ENCODE measurements at places on chromosomes 13 and 19.

- no peaks in the 10 kb centered on the region for H3K27me3 ChIP-seq
- H3K27ac ChIP-seq, result peak overlapping the region; percentile 45
- no peak for DNase-seq
- no peak overlapping the region for H3K4me3 ChIP-seq
- H3K4me1 ChIP-seq, result no peaks in the 10 kb centered on the region
Observed at GRCh38 chr13:110380359-110381028, 73.4 kb downstream of the COL4A2 start.

DNA sequence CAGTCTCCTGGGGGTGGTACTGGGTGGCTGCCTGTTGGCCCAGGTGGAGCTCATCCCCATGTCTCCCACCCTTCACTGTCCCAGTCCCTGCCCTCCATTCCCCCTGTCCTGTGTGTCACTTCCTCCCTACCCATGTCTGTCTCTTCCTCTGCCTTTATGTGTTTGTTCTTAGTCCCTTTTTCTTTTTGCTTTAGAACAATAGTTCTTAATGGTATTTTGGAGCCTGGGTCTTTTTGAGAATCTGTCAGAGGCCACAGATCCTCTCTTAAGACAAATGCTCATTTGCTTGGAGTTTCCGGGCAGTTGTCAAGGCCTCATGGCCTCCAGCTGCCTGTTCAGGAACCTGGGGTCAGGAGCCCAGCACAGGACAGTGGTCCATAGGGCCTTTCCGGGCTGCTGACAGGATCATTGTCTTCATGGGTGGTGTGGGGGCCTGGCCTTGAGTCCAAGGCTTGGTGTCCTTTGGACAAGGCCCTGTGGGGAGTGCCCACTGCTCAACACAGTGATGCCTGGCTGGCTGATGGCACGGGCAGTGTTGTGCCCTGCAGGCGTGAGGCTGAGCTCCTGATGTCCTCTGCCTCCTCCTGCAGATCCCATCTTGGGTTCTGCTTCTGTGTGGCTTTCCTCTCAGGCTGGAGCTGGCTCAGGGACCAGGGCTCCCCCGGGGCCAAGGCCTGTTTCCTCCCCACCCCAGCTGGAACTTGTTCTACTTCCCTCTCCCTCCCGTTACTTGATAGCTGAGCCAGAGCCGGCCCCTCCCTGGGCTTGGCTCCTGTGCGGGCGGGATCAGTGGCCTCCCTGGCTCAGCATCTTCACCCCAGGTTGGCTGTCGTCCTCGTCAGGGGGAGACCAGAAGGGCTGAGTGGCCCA is 3.5 kb downstream of the EGLN2 start:
- no peaks in the 10 kb centered on the region for H3K27me3 ChIP-seq
- H3K36me3 ChIP-seq, result peaks cover 4% of the 10 kb centered on the region
- no peak overlapping the region for H3K27ac ChIP-seq
- no peaks in the 10 kb centered on the region for H3K4me1 ChIP-seq

DNA sequence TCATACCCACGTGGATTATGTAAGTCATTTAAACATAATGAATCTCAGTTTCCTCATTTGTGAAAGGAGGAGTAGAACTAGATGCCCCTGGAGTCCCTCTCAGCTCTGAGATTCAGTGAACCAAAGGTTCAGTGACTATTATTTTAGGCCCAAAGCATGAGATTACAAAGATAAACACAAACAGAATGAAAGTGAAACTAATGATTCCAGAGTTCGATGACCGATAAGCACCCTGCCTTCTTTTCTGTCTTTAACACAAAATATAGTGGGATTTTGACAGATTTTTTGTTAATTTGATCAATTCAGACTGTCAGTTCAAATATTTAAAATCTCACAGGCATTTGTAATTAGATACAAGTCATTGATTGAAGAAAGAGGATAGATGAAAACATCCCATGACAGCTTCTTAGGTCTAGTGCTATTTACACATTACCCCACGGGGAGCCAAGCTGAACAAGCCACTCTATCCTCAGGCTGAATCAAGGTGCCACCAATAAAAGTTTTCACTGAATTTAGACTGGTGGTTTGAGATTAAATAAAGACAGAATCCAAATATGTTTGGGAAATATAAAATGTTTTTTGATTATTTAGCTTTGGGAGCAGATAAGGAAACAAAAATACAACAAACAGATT is 64.6 kb upstream of the RAP2A start:
- H3K4me1 ChIP-seq, result no peaks in the 10 kb centered on the region
- no peaks in the 10 kb centered on the region for H3K27me3 ChIP-seq
- peaks cover 6% of the 10 kb centered on the region for H3K36me3 ChIP-seq
- no peak for DNase-seq

- no peak overlapping the region for H3K27ac ChIP-seq
- no peaks in the 10 kb centered on the region for H3K4me1 ChIP-seq
- no peaks in the 10 kb centered on the region for H3K36me3 ChIP-seq
- peak overlapping the region; percentile 77 for H3K4me3 ChIP-seq
Observed at GRCh38 chr13:25286308-25286968, 850 bp downstream of the MTMR6 start.

DNA sequence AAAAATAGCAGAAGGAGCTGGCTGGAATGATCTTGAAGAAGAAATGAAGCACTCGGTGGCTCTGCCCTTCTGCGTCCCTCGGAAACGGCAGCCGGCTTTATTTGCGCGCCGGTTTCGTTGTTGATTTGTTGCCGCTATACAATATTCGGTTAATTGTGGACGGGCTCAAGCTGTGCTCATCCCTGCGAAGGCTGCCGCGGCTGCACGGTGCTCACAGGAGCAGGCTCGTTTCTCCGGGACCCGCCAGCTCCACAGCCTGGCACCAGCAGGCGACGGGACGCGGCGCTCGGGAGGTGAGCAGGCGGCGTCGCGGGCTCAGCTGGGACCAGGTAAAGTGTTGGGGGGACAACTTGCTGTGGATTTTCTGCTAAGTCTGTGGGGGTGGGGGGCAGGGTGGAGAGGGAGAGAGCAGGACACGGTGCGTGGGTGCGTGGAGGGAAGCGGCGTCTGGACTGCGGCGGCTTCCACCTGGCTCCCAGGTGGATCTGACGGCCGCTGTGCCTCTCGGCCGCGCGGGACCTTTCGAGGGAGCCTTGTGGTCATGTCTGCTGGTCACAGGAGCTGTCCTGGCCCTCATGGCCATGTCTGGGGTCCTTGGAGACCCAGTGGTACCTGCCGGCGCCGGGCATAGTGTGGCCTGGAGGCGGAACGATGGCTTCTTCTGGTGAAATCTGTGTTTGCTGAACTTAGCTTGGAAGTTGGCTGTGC is 90.9 kb downstream of the TEX29 start:
- H3K27me3 ChIP-seq, result no peaks in the 10 kb centered on the region
- no peaks in the 10 kb centered on the region for H3K4me1 ChIP-seq
- no peak overlapping the region for H3K4me3 ChIP-seq
- H3K36me3 ChIP-seq, result no peaks in the 10 kb centered on the region
- no peak overlapping the region for H3K27ac ChIP-seq

- H3K4me3 ChIP-seq, result no peak overlapping the region
- DNase-seq, result peak; percentile 78
- H3K27me3 ChIP-seq, result no peaks in the 10 kb centered on the region
- H3K27ac ChIP-seq, result no peak overlapping the region
Observed at GRCh38 chr19:55638864-55639359, 1.9 kb upstream of the ZNF580 start.

GRCh38 chr13:47067306-47067705 is 170.5 kb upstream of the HTR2A start:
- H3K36me3 ChIP-seq, result no peaks in the 10 kb centered on the region
- H3K27ac ChIP-seq, result no peak overlapping the region
- no peak for DNase-seq
- H3K4me1 ChIP-seq, result no peaks in the 10 kb centered on the region

- DNase-seq, result peak; percentile 64
- no peak overlapping the region for H3K4me3 ChIP-seq
- no peaks in the 10 kb centered on the region for H3K27me3 ChIP-seq
- H3K4me1 ChIP-seq, result no peaks in the 10 kb centered on the region
- peak overlapping the region; percentile 41 for H3K27ac ChIP-seq
Observed at GRCh38 chr19:10566658-10567410, 1.0 kb upstream of the KRI1 start.

- no peak overlapping the region for H3K27ac ChIP-seq
- no peak overlapping the region for H3K4me3 ChIP-seq
- no peak for DNase-seq
- H3K4me1 ChIP-seq, result no peaks in the 10 kb centered on the region
- no peaks in the 10 kb centered on the region for H3K27me3 ChIP-seq
Observed at GRCh38 chr13:89687066-89687465, 1660.4 kb upstream of the MIR17HG start.

- H3K27me3 ChIP-seq, result no peaks in the 10 kb centered on the region
- no peak overlapping the region for H3K27ac ChIP-seq
- H3K36me3 ChIP-seq, result no peaks in the 10 kb centered on the region
- no peaks in the 10 kb centered on the region for H3K4me1 ChIP-seq
- H3K4me3 ChIP-seq, result no peak overlapping the region
- DNase-seq, result no peak
Observed at GRCh38 chr19:48544856-48545750, 6.9 kb upstream of the SULT2B1 start.

DNA sequence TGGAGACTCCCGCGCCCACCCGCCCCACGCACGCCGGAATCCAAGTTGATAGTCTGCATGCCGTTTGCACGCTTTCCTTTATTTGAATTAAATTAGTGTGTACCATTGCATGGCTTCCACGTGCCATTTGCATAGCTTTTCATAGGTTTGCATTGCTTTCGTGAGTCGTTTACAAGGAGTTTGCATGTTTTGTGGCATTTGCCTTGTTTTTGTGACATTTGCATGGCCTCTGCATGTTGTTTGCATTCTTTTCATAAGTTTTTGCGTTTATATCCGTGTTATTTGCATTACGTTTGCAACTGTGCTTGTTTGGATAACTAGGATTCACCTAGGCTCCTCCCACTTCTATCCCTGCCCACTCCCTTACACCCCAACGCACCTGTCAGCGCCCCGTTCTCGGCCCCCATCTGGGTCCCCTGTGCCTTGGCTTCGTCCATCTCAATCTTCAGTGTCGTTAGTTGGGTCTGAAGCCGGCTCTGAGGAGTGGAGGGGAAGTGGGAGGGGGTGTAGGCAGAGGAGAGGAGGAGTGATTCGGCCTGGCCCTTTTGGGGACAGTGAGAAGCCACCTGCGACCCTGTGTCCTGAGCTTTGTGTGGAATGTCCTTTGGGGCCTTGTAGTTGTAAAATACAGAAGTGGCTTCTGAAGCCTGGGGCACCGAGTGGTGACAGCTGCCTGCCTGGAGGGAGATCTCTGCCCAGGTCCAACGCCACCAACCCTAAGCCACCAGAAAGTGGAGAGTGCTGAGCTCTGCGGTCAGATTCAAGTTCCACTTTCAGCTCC is 2.4 kb downstream of the CCDC194 start:
- H3K36me3 ChIP-seq, result no peaks in the 10 kb centered on the region
- no peak overlapping the region for H3K4me3 ChIP-seq
- no peak for DNase-seq
- no peaks in the 10 kb centered on the region for H3K27me3 ChIP-seq

- H3K36me3 ChIP-seq, result no peaks in the 10 kb centered on the region
- no peak for DNase-seq
- no peak overlapping the region for H3K27ac ChIP-seq
- no peak overlapping the region for H3K4me3 ChIP-seq
- no peaks in the 10 kb centered on the region for H3K4me1 ChIP-seq
Observed at GRCh38 chr13:53264751-53265385, 236.3 kb downstream of the OLFM4 start.

DNA sequence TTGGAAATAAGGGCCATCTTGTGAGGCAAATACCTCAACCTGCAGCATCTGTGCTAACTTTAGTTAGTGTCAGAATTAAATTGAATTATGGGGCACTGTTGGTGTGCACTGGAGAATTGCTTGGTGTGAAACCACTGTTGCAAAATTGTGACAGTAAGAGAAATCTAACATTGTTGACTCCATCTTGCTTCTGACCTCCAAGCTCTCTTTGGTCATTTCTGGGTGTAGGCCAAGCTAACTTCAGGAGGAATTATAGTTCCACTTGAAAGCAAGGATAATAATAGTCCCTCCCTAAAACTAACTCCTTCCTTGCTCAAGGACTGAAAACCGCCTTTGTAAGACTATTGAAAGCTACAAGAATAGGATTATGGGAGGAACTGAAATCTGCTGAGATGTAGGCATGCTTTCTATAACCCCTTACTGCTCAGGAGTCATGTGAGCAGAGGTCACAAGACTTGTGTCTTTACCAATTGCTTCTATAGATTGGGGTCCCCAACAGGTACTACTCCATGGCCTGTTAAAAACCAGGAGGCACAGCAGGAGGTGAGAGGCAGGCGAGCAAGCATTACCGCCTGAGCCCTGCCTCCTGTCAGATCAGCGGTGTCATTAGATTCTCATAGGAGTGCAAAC is 24.9 kb upstream of the GAS6 start:
- no peaks in the 10 kb centered on the region for H3K36me3 ChIP-seq
- DNase-seq, result no peak
- H3K4me1 ChIP-seq, result peaks cover 9% of the 10 kb centered on the region
- no peak overlapping the region for H3K27ac ChIP-seq

DNA sequence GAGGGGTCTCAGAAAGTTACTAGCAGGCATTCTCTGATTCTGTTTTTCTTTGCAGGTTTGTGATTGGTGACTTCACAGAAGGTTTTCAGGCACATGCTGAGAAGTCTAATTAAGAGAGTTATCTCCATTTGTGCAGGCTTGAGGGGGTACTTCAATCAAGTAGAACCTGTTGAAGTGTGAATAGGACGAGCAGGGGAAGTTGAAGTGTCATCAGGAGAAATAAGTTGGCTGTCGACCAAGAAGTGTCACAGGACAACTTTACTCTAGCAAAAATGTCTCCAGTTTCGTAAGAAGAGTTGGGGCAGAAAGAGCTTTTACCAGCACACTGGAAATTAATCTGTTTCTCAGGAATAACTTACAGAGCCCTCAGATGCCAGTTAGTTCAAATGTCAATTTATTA is 576.5 kb upstream of the SLITRK5 start:
- no peaks in the 10 kb centered on the region for H3K36me3 ChIP-seq
- no peak for DNase-seq
- H3K27me3 ChIP-seq, result no peaks in the 10 kb centered on the region

GRCh38 chr19:19405971-19406877 is 749 bp downstream of the GATAD2A start:
- no peaks in the 10 kb centered on the region for H3K27me3 ChIP-seq
- peaks cover 9% of the 10 kb centered on the region for H3K4me1 ChIP-seq
- H3K27ac ChIP-seq, result peak overlapping the region; percentile 28
- peak; percentile 86 for DNase-seq
- no peaks in the 10 kb centered on the region for H3K36me3 ChIP-seq

DNA sequence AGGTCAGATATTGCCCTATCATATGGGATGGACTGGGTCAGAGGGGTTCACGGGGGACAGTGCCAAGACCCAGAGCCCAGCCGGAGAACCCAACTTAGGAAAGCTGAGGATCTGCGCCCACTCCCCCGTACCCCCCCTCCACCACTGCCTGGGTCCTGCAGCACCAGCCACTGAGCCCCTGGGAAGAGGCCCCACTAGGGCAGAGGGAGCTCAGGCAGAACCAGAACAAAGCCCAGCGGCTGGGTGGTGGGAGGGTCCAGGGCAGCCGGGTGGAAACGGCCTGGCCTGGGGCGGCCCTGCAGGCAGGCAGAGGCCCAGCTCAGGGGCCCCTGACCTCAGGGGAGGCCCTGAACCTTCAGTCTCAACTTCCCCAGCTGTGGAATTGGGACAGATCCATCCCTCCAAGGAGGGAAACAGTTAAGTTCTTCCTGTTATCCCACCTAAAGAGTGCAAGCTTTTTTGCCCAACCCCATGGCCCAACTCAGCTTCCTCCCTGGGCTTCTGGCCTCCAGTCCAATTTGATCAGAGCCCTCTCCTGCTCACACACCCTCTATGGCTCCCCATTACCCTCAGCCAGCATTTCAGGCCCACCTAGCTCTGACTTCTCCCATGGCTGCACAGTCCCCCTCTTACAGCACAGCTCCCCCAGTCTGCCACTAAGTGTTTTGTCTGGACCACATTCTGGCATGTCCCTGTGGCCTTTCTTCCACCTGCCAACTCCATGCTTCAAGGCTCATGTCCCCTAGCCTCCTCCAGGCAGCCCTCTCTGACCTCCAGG is 3.1 kb downstream of the NR2F6 start:
- H3K27ac ChIP-seq, result peak overlapping the region; percentile 14
- no peaks in the 10 kb centered on the region for H3K36me3 ChIP-seq
- H3K27me3 ChIP-seq, result no peaks in the 10 kb centered on the region
- H3K4me1 ChIP-seq, result no peaks in the 10 kb centered on the region
- no peak for DNase-seq
